ENCODE measurements at places on chromosomes 2 and 18.

DNA sequence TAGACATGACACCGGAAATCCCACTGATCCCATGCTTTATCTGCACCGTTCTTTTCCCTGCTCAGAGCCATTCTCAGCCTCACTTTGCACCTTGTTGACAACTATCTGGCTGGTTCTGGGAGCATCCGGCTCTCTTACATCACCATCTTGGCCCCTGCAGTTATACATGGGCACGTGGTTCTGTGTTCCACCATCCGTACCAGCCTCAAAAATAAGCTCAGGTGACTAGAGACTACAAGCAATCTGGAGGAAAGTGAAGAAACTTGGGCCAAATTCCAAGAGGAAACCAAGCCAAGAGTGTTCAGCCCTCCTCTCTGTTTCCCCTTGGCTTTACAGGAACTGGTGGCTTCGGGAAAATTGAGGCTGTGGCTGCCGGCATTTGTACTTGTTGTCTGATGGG, 244.6 kb upstream of the ACVR2A start:
- no peak overlapping the region for H3K4me3 ChIP-seq
- no peaks in the 10 kb centered on the region for H3K4me1 ChIP-seq

DNA sequence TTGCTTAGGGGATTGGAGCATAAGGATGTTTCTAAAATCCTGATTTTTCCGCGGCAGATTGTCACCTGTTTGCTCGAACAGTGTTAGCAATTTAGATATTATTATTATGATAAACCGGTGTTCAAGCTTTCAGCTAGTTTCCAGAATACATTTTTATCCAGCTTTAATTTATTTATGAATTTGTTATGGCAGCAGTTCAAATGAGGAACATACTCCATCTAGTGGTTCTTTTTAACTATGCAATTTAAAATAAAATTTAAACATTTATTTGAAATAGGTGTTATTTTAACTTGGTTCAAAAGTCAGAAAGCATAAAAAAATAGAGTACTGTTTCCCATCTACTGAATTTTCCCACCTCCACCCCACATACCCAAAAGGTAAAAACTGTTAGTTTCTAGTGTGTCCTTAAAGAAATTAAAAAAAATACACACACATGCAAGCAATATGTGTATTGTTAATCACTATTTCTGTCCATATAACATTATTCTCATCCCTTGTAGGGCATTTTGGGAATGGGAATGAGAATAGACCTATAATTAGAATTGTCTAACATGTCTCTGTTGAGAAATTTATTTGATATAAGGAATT, 23.2 kb downstream of the ACOXL start:
- no peak for DNase-seq
- peak overlapping the region; percentile 37 for H3K27ac ChIP-seq

- no peaks in the 10 kb centered on the region for H3K27me3 ChIP-seq
- H3K4me1 ChIP-seq, result no peaks in the 10 kb centered on the region
- no peak overlapping the region for H3K4me3 ChIP-seq
Observed at GRCh38 chr2:158668001-158668765, 126.9 kb upstream of the DAPL1 start.

- H3K27me3 ChIP-seq, result peaks cover 3% of the 10 kb centered on the region
- H3K4me3 ChIP-seq, result no peak overlapping the region
- H3K4me1 ChIP-seq, result no peaks in the 10 kb centered on the region
- no peak overlapping the region for H3K27ac ChIP-seq
Observed at GRCh38 chr2:180604077-180604476, 376.3 kb upstream of the UBE2E3 start.

DNA sequence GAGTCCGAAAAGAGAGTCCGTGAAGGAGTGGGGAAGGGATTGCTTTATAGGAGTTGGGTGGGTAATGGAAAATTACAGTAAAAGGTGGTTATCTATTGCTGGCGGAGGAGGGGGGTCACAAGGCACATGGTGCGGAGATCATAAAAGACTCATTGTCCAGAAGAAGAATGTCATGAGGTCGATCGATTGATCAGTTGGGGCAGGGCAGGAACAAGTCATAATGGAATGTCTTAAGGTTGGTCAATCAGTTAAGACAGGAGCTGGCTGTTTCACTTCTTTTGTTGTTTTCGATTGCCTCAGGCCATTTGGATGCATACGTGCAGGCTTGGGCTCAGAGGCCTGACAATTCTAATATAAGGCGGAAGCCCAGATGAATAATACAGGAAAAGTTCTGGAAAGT, 473.0 kb upstream of the TNP1 start:
- peaks cover 11% of the 10 kb centered on the region for H3K27me3 ChIP-seq
- H3K36me3 ChIP-seq, result no peaks in the 10 kb centered on the region
- H3K27ac ChIP-seq, result no peak overlapping the region
- no peaks in the 10 kb centered on the region for H3K4me1 ChIP-seq
- no peak overlapping the region for H3K4me3 ChIP-seq

GRCh38 chr2:20299113-20299512, 51.5 kb downstream of the PUM2 start:
- DNase-seq, result no peak
- H3K4me3 ChIP-seq, result no peak overlapping the region
- H3K4me1 ChIP-seq, result no peaks in the 10 kb centered on the region
- H3K27ac ChIP-seq, result no peak overlapping the region
- H3K27me3 ChIP-seq, result no peaks in the 10 kb centered on the region
- H3K36me3 ChIP-seq, result peaks cover 86% of the 10 kb centered on the region

DNA sequence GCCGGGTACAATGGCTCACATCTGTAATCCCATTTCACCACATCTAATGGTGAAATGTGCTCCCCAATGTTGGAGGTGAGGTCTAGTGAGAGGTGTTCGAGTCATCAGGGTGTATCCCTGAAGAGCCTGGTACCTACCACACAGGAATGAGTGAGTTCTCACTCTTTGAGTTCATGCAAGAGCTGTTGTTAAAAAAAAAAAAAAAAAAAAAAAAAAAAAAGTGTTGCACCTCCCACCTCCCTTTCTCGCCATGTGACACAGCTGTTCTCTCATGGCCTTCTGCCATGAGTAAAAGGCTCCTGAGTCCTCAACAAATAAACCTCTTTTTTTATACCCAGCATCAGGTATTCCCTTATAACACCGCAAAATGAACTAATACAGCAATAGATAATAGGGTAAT, 106.3 kb downstream of the C2orf74 start:
- H3K27me3 ChIP-seq, result no peaks in the 10 kb centered on the region
- no peak overlapping the region for H3K4me3 ChIP-seq
- no peaks in the 10 kb centered on the region for H3K4me1 ChIP-seq
- no peak overlapping the region for H3K27ac ChIP-seq

DNA sequence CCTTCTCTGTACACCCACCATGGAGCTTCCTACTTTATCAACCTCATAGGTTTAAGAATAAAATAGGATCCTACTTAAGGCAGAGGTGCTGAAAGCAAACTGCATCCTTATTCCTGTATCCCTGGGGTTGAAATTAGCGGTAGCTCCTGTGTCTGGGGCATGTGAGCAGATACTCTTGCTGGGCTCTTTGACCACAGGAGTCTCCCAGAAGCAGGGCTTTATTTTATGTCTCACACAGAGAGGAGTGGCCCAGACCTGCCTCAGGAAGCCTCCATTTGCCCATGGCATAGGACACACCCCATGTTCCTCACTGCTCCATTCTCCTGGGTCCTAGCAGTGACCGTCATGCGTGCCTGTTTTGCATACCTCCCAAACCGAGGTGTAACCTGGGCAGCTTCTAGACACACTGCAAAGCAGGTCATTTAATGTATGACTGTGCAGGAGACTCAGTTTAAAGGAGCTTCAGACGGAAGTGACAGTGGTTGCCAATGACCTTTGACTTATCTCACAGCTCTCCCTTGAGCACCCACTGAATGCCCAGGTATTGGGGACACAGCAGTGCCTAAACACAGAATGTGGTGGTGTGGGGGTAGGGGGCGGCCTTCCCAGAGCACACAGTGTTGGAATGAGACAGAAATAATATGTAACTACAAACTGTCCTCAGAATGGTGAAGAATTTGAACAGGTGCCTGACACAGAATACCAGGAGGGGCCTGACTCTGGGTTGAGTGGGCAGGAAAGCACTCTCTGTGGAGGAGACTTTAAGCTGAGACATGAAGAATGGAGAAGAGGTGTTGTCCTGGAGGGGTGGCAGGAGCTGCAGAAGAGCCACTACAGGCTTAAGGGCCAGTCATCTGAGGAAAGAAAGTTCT, 3.7 kb downstream of the TMEM37 start:
- no peak overlapping the region for H3K27ac ChIP-seq
- H3K27me3 ChIP-seq, result peaks cover 7% of the 10 kb centered on the region
- DNase-seq, result no peak
- no peaks in the 10 kb centered on the region for H3K36me3 ChIP-seq

DNA sequence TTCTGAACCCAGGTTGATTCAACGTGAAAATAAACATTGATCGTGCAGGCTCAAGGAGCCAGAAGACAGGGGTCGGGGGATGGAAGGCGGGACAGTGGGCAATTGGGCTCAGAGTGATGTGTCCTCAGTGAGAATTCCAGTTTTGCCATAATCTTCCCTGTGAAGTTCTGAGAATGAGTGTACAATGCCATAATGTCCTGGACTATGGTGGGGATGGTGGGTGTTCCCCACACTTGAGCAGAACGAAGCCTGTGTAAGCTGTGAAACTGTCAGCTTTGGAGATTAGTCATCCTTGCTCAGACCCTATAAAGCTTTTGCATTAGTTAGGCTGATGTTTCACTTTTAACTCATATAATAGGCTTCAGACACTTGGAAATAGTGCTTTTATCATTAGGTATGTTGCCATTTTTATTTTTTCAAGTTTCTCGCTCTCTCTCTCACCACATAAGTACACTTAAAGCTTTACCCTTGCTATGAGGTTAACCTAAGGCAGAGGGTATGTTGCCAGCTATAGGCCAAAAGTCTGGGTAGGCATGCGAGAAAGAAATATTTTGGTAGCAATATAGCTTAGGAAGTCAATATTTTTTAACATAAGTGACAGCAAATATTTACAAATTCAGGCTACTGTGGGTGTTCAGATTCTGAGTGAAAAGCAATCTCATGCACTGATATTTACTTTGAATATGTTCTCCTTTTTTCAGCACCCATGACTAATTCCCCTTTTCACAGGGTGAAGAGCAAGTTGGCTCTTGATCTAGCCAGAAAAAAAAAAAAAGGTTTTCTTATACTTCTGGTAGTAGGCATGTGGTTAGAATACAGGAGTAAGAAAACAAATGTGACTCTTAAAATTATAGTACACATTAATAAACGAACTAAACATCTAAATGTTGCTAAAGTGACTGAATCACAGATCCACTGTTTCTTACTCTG, 47.2 kb downstream of the CDC42EP3 start:
- H3K4me3 ChIP-seq, result no peak overlapping the region
- DNase-seq, result no peak
- H3K36me3 ChIP-seq, result no peaks in the 10 kb centered on the region
- H3K4me1 ChIP-seq, result peaks cover 18% of the 10 kb centered on the region
- no peak overlapping the region for H3K27ac ChIP-seq

GRCh38 chr2:8342407-8342806, 339.4 kb upstream of the ID2 start:
- no peak overlapping the region for H3K27ac ChIP-seq
- peaks cover 14% of the 10 kb centered on the region for H3K4me1 ChIP-seq
- no peak overlapping the region for H3K4me3 ChIP-seq
- no peaks in the 10 kb centered on the region for H3K36me3 ChIP-seq
- DNase-seq, result no peak

DNA sequence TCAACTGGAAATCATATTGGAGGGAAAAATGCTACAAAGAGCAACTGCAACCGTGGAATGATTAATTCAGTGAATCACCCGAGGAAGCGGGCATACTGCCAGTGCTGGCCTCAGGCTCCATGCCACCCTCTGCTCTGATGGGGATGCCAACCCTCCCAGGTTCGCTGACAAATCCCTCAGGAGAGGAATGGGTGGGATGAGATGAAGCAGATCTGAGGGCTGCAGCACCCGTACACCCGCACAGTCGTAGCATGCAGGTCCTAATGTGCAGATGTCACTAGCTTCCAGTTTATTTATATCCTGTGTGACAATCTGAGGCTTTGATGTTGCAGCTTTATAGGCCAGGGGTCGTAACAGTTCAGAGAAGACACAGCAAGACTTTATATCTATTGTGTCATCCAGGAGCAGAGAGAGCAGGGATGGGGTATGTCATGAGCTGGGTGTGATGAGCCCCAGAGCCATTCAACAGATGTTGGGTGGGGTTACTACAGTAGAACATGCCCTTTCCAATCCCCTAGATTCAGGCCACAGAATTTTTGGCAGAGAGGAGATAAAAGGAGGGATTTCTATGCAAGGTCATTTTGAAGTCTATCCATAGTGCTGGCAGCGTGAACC, 44.6 kb downstream of the DPP4 start:
- H3K4me3 ChIP-seq, result no peak overlapping the region
- peak; percentile 42 for DNase-seq
- H3K36me3 ChIP-seq, result peaks cover 97% of the 10 kb centered on the region
- H3K4me1 ChIP-seq, result peaks cover 15% of the 10 kb centered on the region

- H3K4me1 ChIP-seq, result no peaks in the 10 kb centered on the region
- no peak overlapping the region for H3K27ac ChIP-seq
- no peak for DNase-seq
Observed at GRCh38 chr18:29218091-29218490, 1041.2 kb upstream of the CDH2 start.

DNA sequence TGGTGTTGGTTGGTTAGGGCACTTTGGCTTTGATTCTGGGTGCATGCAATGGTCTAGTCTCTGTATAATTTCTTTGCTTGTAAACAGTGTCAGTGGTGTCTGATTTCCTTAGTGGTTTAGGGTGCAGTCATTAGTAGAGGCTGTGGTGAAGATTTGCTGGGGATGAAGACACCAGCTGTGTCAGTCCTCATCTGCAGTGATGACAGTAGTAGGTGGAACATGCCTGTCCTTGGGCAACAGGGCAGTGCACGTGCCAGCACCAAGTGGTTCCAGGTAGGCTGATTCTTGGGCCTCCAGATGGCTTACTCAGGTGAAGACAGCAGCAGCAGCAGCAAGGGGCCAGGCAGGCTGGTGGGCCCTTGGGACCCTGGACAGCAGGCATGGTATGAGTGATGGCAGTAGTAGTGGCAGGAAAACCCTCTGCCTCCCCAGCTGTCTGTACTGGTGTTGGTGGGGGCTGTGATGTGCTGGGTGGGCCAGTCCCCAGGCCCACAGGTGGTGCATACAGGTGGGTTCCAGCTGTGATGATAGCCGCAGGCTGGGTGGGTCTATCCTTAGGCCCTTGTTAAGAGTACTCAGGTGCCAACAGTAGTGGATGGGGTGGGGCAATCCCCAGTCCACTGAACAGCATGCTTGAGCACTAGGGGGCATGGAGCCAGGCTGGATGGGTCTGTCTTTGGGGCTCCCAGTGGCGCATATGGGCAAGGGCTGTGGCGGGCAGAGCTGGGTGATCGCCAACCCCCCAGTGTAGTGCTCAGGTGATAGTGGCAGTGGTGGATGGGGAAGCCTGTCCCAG, 140.7 kb upstream of the THUMPD2 start:
- H3K4me1 ChIP-seq, result peaks cover 92% of the 10 kb centered on the region
- peak; percentile 83 for DNase-seq
- no peaks in the 10 kb centered on the region for H3K36me3 ChIP-seq

GRCh38 chr2:202870431-202871299, 901 bp downstream of the ICA1L start:
- peaks cover 7% of the 10 kb centered on the region for H3K27me3 ChIP-seq
- peaks cover 17% of the 10 kb centered on the region for H3K4me1 ChIP-seq
- no peaks in the 10 kb centered on the region for H3K36me3 ChIP-seq

DNA sequence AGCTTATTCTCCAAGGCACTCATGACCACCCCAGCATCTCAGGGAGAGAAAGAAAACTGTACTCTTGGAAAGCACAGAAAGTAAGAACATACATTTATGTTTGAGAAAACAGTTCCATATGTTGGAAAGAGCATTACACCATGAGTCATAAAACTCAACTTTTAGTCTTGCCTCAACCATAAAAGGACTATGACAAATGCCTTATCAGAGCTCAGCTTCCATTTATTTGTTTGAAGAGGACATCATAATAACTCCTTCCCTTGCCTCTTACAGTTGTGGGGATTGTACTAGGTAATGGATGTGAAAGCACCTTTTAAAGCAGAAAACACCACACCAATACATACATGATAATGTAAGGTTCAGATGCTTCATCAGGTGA, 370.8 kb downstream of the LNPK start:
- no peaks in the 10 kb centered on the region for H3K4me1 ChIP-seq
- no peak for DNase-seq
- H3K4me3 ChIP-seq, result no peak overlapping the region
- H3K27ac ChIP-seq, result no peak overlapping the region
- no peaks in the 10 kb centered on the region for H3K36me3 ChIP-seq

Data from DND-41 (cell line).